Naive thymus-derived CD4-positive, alpha-beta T cell (primary cell): ENCODE measurements at places on chromosomes 7 and 10. TPM values are rescaled to one million over a fixed set of nuclear protein-coding genes. Genes with fewer than 3 reads are reported as not detected.

Gene ENTPD1
- total RNA-seq, result 0.89 TPM

DNA sequence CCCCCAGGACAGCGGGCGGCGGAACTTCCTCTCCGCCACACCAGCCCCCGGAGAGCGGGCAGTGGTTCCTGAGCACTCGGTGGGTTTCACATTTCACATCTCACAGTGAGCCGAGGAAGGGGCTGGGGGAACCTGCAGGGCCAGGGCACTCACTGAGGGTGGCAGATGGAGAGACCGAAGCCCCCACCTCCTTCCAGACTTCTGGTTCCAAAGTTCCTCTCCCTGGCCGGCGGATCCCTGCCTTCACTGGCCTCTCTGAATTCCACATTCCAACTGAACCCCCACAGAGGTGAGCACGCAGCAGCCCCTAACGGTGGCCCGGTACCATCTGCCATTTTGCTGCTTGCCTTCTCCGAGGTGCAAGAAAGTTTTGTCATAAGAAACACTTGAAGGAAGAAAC lies 461.0 kb downstream of the PTPRN2 start:
- no peaks in the 10 kb centered on the region for H3K27me3 ChIP-seq
- H3K4me1 ChIP-seq, result no peaks in the 10 kb centered on the region
- H3K4me3 ChIP-seq, result no peak overlapping the region
- no peak for DNase-seq

GRCh38 chr10:70162892-70163201 lies 7.5 kb downstream of the SAR1A start:
- no peaks in the 10 kb centered on the region for H3K27me3 ChIP-seq
- H3K36me3 ChIP-seq, result peaks cover 16% of the 10 kb centered on the region
- peak overlapping the region; percentile 50 for H3K27ac ChIP-seq
- H3K4me3 ChIP-seq, result no peak overlapping the region
- DNase-seq, result no peak

DNA sequence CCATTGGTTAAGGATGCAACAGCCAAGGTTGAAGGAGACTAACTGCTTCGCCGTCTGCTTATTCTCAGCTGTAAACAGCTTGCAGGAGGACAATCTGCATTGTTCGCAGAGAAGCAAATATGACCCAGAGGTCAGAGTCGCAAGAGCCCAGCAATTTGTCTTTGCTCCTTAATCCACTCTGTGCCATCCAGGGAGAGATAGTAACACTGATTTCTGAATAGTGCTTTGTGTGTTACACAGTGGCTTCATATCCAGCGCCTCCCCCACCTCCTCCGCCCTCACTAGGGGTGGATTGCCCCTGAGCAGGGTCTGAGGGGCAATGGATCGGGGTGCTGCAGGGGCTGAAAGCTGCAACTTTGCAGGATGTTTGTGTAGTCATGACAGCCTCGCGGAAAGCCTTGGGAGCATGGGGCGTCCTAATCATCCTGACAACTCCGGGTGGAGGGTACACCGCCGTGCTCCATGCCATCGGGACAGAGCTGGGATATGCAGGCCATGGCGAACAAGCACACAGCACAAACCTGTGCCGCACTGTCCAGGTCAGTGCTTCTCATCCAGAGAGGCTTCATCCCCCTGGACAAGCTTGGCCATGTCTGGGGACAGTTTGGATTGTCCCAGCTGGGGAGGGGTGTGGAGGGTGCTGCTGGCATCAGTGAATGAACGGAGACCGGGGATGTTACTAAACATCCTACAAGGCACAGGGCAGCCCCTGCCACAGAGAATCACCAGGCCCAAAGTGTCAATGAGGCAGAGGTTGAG lies 103.1 kb upstream of the INSIG1 start:
- H3K27me3 ChIP-seq, result no peaks in the 10 kb centered on the region
- no peak overlapping the region for H3K4me3 ChIP-seq
- H3K36me3 ChIP-seq, result no peaks in the 10 kb centered on the region
- DNase-seq, result no peak
- H3K27ac ChIP-seq, result no peak overlapping the region

- H3K36me3 ChIP-seq, result no peaks in the 10 kb centered on the region
- no peaks in the 10 kb centered on the region for H3K4me1 ChIP-seq
- H3K4me3 ChIP-seq, result no peak overlapping the region
- H3K27ac ChIP-seq, result no peak overlapping the region
- no peak for DNase-seq
Observed at GRCh38 chr10:3580565-3580964, 204.4 kb downstream of the KLF6 start.

GRCh38 chr10:123995461-123996131 lies 97.8 kb downstream of the CHST15 start:
- no peaks in the 10 kb centered on the region for H3K36me3 ChIP-seq
- no peak overlapping the region for H3K27ac ChIP-seq
- no peak overlapping the region for H3K4me3 ChIP-seq
- peaks cover 9% of the 10 kb centered on the region for H3K4me1 ChIP-seq
- DNase-seq, result no peak
- peaks cover 17% of the 10 kb centered on the region for H3K27me3 ChIP-seq

GRCh38 chr10:31920538-31920937 lies 8.1 kb downstream of the ARHGAP12 start:
- no peaks in the 10 kb centered on the region for H3K36me3 ChIP-seq
- DNase-seq, result no peak
- H3K27me3 ChIP-seq, result no peaks in the 10 kb centered on the region
- H3K4me1 ChIP-seq, result peaks cover 10% of the 10 kb centered on the region

DNA sequence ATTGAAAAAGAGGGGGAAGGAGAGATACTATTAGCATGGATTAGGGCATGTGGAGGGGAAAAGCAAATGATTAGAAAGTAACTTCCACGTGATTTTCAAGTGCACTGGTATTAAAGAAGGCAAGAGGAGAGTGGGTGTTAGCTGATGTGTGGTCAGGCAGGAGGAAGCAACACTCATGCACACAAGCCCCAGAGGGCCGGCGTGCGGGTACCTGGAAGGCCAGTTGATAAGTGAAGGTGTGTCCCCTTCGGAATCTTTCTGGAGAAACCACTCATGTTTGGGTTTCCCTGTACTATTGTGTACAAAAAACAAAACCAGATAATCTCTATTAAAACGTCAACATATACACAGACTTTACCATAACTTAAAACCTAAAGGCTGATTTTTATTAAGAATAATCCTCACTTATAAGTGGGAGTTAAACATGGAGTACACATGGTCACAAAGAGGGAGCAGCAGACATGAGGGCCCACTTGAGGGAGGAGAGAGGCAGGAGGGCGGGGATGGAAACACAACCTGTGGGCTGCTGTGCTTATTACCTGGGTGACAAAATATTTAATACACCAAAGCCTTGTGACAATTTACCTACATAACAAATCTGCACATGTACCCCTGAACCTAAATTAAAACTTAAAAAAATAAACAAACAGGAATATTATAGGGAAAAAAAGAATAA lies 98.9 kb downstream of the SVIL start:
- no peaks in the 10 kb centered on the region for H3K4me1 ChIP-seq
- DNase-seq, result no peak
- H3K36me3 ChIP-seq, result no peaks in the 10 kb centered on the region
- H3K27me3 ChIP-seq, result no peaks in the 10 kb centered on the region

DNA sequence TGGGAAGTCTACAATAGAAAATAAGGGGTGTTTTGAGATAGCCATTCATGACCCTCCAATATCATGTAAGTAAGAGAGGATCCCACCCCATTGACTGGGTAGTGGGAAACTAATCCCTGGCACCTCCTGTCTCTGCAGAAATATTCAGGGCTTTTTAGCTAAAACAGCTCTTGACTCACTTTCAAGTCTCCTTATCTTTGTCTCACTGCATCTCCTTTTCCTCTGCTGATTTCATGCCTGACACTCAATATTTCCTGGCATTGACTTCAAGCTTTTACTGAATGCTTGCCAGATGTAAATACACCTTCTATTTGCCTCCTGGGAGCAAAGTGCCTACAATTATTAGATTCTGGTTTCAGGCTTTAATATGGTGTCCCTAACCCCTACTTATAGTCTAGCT lies 57.1 kb downstream of the CHRM2 start:
- no peaks in the 10 kb centered on the region for H3K36me3 ChIP-seq
- H3K27me3 ChIP-seq, result no peaks in the 10 kb centered on the region
- no peak for DNase-seq
- no peak overlapping the region for H3K27ac ChIP-seq
- H3K4me1 ChIP-seq, result no peaks in the 10 kb centered on the region
- no peak overlapping the region for H3K4me3 ChIP-seq

Gene BLOC1S2
- 33.3 TPM for total RNA-seq

- no peaks in the 10 kb centered on the region for H3K36me3 ChIP-seq
- H3K27me3 ChIP-seq, result no peaks in the 10 kb centered on the region
Observed at GRCh38 chr10:86316990-86317389, 49.6 kb downstream of the GRID1 start.

GRCh38 chr7:153422291-153423209 lies 629.6 kb upstream of the DPP6 start:
- H3K27ac ChIP-seq, result no peak overlapping the region
- no peak for DNase-seq
- no peaks in the 10 kb centered on the region for H3K36me3 ChIP-seq
- H3K27me3 ChIP-seq, result no peaks in the 10 kb centered on the region
- no peaks in the 10 kb centered on the region for H3K4me1 ChIP-seq

- H3K36me3 ChIP-seq, result no peaks in the 10 kb centered on the region
- H3K4me3 ChIP-seq, result no peak overlapping the region
- DNase-seq, result no peak
- H3K4me1 ChIP-seq, result no peaks in the 10 kb centered on the region
- no peaks in the 10 kb centered on the region for H3K27me3 ChIP-seq
Observed at GRCh38 chr10:112875476-112876267, 74.4 kb upstream of the TCF7L2 start.

DNA sequence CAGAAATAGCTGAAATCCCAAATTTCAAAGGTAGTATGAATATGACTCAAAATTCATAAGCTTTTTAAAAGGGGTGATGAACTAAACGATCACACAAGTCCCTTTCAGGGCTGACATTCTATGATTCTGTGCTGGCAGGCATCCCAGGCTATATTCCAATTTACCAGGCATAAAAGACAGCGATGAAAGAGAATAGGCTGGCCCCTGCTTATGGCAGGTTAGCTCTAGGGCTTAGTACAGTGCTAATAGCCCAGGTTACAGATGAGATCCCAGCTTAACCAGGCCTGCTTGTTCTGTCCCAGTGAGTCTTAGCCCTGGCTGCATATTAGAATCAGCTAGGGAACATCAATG lies 56.4 kb downstream of the CDHR3 start:
- no peak for DNase-seq
- peaks cover 79% of the 10 kb centered on the region for H3K4me1 ChIP-seq
- no peak overlapping the region for H3K27ac ChIP-seq
- H3K36me3 ChIP-seq, result no peaks in the 10 kb centered on the region
- no peak overlapping the region for H3K4me3 ChIP-seq
- no peaks in the 10 kb centered on the region for H3K27me3 ChIP-seq

Gene DENND2A
- not detected for total RNA-seq

DNA sequence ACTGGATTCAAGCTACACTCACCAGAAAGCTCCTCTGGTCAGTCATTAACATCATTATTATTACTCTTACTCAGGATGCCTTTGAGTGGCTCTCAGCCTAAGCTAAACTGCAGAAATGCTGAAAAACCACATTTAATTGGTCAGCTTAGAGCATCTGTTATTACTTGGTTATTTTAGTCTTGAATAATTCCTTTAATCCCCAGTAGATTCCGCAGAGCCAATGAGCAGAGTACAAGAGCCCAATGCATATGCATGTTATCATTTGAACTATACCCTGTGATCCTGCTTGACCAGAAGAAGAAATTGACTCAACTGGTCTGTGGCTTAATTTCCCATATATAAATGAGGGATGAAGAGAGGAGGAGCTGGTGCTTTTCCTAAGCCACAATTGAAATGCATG lies 417.6 kb upstream of the C7orf33 start:
- H3K4me1 ChIP-seq, result no peaks in the 10 kb centered on the region
- H3K27me3 ChIP-seq, result no peaks in the 10 kb centered on the region
- H3K4me3 ChIP-seq, result no peak overlapping the region
- no peaks in the 10 kb centered on the region for H3K36me3 ChIP-seq

- DNase-seq, result no peak
- H3K36me3 ChIP-seq, result no peaks in the 10 kb centered on the region
- no peak overlapping the region for H3K27ac ChIP-seq
- no peaks in the 10 kb centered on the region for H3K27me3 ChIP-seq
- H3K4me1 ChIP-seq, result no peaks in the 10 kb centered on the region
Observed at GRCh38 chr7:20275637-20276036, 55.1 kb upstream of the ITGB8 start.

- no peak for DNase-seq
- H3K36me3 ChIP-seq, result no peaks in the 10 kb centered on the region
- no peaks in the 10 kb centered on the region for H3K4me1 ChIP-seq
- H3K4me3 ChIP-seq, result no peak overlapping the region
- H3K27me3 ChIP-seq, result no peaks in the 10 kb centered on the region
- no peak overlapping the region for H3K27ac ChIP-seq
Observed at GRCh38 chr7:151174246-151175046, 7.0 kb upstream of the GBX1 start.

GRCh38 chr10:132533571-132534260 lies 3.9 kb upstream of the INPP5A start:
- DNase-seq, result no peak
- no peaks in the 10 kb centered on the region for H3K27me3 ChIP-seq
- H3K4me3 ChIP-seq, result no peak overlapping the region
- peaks cover 11% of the 10 kb centered on the region for H3K4me1 ChIP-seq

Gene C10orf88
- total RNA-seq, result 12.5 TPM

DNA sequence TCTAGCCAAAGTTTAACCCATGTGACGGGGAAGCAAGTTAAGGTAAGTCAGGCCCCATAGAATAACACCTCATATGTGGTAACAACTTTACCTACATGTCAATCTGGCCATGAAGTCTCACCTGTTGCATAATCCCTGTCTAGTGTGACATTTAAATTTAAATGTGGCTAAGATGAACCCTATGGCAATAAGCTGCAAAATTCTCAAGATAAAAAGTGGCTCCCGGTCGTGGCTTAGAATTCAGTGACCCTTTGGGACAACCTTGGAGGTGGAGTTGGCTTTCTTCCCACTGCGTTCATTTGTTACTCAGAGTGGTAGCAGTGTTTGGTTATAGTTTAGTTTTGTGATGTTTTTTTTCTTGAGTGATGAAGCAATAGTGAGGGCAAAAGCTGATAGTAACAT lies 90.6 kb downstream of the ARID5B start:
- no peaks in the 10 kb centered on the region for H3K27me3 ChIP-seq
- H3K4me3 ChIP-seq, result no peak overlapping the region
- H3K27ac ChIP-seq, result peak overlapping the region; percentile 63
- DNase-seq, result peak; percentile 1
- H3K4me1 ChIP-seq, result peaks cover 45% of the 10 kb centered on the region

DNA sequence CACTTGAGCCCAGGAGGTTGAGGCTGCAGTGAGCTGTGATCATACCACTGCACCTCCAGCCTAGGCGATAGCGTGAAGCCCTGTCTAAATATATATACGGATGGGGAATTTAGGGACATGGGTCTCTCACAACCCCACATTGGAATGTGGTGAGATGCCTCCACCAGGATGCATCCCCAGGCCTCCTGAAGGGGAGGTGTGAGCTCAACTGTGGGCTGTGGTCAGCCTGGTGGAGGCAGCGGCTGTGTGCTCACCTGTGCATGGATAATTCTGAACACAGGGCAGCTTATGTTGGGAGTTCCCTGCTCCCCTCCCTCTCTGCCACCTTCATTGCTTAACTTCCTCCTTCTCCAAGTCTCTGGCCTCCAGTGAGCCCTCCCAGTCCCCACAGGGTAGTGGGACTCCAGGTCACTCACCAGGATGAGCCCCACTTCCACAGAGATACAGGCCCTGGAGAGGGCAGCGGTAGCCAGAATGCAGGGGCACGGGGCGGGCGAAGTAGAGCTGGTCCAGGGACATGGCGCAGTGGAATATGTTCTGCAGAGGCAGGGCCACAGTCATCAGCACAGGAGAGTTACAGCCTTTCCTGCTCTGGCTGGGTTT lies 30.4 kb downstream of the PYROXD2 start:
- H3K4me3 ChIP-seq, result no peak overlapping the region
- DNase-seq, result no peak
- no peaks in the 10 kb centered on the region for H3K36me3 ChIP-seq
- no peaks in the 10 kb centered on the region for H3K4me1 ChIP-seq
- no peaks in the 10 kb centered on the region for H3K27me3 ChIP-seq
- H3K27ac ChIP-seq, result no peak overlapping the region
